Glomerular endothelial cell (primary cell): ENCODE measurements at places on chromosomes 6 and 20. TPM values are rescaled to one million over a fixed set of nuclear protein-coding genes. Genes with fewer than 3 reads are reported as not detected.

CALHM6 gene
- 0.68 and 1.1 TPM in 2 replicates for total RNA-seq

SPATA25 gene
- 0.29 TPM in 1 of 2 replicates, not detected in the other for total RNA-seq

TMEM181 gene
- 43.1 and 46.6 TPM in 2 replicates for total RNA-seq

RAMACL gene
- 1.6 and 7.8 TPM in 2 replicates for total RNA-seq

DNA sequence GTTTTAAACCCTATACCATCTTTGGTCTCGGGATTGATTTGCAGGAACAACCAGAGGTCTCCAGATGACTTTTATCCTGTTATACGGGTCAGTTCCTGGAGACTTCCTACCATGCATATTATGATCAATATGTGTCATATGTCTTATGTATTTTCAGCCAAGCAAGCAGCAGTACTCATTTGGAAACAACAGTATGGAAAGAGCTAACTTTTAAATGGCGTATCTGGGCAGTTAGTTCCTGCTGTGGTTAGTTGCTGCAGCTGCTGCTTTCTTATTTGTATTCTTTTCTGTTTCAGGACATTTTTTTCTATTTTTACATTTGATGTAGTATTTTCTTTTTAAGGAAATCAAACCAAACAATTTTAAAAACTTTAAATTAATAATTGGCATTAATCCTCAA, 207.5 kb downstream of the MANEA start:
- no peak for DNase-seq

GRCh38 chr20:62460678-62461077, 15.1 kb downstream of the GATA5 start:
- DNase-seq = no peak

DNA sequence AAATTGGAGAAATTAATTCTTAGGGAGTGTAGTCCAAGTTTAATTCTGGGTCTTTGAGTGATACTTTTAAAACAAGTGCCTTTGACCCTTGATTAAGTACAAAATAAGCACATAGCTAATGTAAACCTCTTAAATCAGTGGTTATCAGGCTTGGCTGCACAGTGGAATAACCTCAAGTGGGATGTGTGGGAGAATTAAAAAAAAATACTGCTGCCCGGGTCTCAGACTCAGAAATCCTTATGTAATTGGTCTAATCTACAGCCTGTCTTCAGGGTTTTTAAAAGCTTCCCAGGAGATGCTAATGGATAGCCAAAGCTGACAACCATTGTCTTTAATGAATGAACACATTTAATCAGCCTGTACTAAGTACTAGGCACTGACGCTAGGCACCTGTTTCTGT, 28.5 kb upstream of the TMEM14A start:
- no peak for DNase-seq

GRCh38 chr6:46116289-46116688, 13.5 kb upstream of the ENPP4 start:
- no peak for DNase-seq

- no peak for DNase-seq
These were observed 6.3 kb downstream of the CCR6 start for GRCh38 chr6:167129159-167129558.
